ENCODE measurements at places on chromosomes 6 and 20.

GRCh38 chr6:41177287-41177686 lies 14.4 kb upstream of the TREM2 start:
- DNase-seq, result no peak

GRCh38 chr6:37987018-37987417 lies 167.5 kb downstream of the ZFAND3 start:
- DNase-seq, result no peak

- no peak for DNase-seq
Measured at GRCh38 chr6:167157414-167157813, 366 bp downstream of the GPR31 start.

DNA sequence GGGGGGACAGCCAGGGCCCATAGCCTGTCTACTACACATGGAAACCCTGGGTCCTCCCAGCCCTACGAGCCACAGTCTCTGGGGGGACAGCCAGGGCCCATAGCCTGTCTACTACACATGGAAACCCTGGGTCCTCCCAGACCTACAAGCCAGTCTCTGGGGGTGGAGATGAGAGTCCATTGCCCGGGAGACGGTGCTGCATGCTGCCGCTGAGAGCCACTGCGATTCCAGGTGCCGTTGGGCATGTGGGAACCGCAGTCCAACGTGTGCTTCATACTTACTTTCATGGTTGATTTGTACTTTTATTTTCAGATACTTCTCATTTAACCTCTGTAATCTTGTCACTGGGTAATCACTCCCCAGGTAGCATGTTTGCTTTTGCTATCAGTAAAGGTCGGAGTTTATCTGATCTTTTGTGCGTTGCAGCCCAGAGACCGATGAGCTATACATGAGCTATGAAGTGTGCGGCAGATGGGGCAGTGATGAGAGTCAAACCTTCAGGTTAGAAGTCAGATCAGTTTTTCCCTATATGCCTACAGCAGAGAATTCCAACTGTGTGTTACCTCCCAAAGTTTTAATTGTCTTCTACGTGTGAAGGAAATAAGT lies 58.2 kb downstream of the SMOC2 start:
- DNase-seq, result no peak

- no peak for DNase-seq
Measured at GRCh38 chr6:15518878-15519277, 143.9 kb downstream of the DTNBP1 start.

Data from T47D (cell line).